Osteoblast (primary cell): ENCODE measurements at places on chromosomes 16 and 17. TPM values are rescaled to one million over a fixed set of nuclear protein-coding genes. Genes with fewer than 3 reads are reported as not detected.

DNA sequence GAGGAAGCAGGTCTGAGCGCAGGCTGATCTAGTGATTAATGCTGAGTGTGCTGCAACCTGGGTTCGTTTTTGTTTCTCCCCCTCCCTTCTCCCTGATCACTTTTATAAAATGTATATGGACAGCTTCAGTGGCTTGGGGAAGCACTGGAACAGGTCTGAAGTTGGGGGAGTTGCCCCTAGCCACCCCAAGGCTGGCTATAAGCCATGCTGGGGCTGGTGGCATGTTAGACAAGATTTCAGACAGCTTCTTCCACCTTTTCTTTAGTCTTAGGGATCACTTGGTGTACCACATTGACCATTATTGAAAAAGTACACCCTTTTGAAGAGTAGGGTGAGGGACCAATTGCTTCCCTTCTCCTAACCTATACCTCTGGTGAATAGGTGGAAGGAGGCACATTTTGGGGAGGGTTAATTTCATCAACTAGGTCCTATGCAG lies 3.8 kb upstream of the VAC14 start:
- peak overlapping the region; percentile 99 for H3K27ac ChIP-seq
- H3K4me1 ChIP-seq: peaks cover 50% of the 10 kb centered on the region
- DNase-seq: no peak
- H3K27me3 ChIP-seq: no peaks in the 10 kb centered on the region
- H3K36me3 ChIP-seq: no peaks in the 10 kb centered on the region
- peak overlapping the region; percentile 41 for H3K4me3 ChIP-seq

GRCh38 chr17:64679710-64680216 lies 17.7 kb upstream of the SMURF2 start:
- H3K36me3 ChIP-seq: no peaks in the 10 kb centered on the region
- peak overlapping the region; percentile 31 for H3K4me3 ChIP-seq
- peaks cover 51% of the 10 kb centered on the region for H3K4me1 ChIP-seq
- DNase-seq: peak; percentile 92

GRCh38 chr17:47427985-47428384 lies 102.9 kb upstream of the NPEPPS start:
- DNase-seq: no peak
- H3K4me1 ChIP-seq: no peaks in the 10 kb centered on the region
- no peak overlapping the region for H3K27ac ChIP-seq

The ADCY7 gene
- 49.5 and 51.0 TPM in 2 replicates for total RNA-seq

- peaks cover 17% of the 10 kb centered on the region for H3K4me1 ChIP-seq
- H3K27me3 ChIP-seq: no peaks in the 10 kb centered on the region
- H3K27ac ChIP-seq: no peak overlapping the region
- DNase-seq: no peak
- H3K4me3 ChIP-seq: no peak overlapping the region
Observed at GRCh38 chr17:55286681-55287589, 22.2 kb downstream of the HLF start.

DNA sequence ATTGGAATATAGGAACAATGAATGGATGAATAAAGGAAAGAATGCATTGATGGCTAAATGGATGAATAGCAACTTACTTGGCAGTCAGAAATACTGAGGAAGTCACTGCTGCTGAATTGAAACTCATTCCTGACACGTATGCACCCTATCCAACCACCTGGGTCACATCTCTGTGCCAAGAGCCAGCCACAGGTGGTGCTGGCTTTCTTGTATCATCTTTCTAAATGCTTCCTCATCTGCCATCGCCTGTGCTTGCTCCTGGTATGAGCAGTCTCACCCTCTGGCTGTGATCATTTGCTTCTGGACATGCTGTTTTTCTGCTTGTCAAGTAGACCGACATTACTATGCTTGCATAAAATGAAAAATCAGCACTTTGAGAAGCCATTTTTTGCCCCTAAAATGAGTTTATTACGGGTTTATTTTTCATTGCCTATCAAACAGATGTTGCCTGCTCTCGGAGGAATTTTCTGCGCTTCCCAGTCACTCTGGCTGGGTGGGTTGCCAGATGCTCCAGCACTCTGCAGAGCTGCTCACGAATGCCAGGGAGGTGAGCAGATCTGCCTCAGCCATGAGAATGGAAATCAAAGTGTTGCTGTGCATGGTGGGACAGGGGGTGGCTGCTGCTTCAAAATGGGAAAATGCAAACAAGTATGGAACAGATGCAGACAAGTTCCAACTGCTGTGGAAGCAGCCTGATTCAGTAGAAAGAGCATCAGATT lies 1349.6 kb upstream of the CDH8 start:
- no peaks in the 10 kb centered on the region for H3K27me3 ChIP-seq
- no peaks in the 10 kb centered on the region for H3K4me1 ChIP-seq
- no peak overlapping the region for H3K4me3 ChIP-seq

The CACNG1 gene
- total RNA-seq: not detected in 2 replicates

- DNase-seq: no peak
- no peaks in the 10 kb centered on the region for H3K4me1 ChIP-seq
- peaks cover 11% of the 10 kb centered on the region for H3K27me3 ChIP-seq
- H3K4me3 ChIP-seq: no peak overlapping the region
- H3K27ac ChIP-seq: no peak overlapping the region
Observed at GRCh38 chr16:75188832-75189477, 18.0 kb downstream of the CTRB2 start.

GRCh38 chr16:19809121-19809635 lies 75.5 kb downstream of the GPRC5B start:
- no peaks in the 10 kb centered on the region for H3K27me3 ChIP-seq
- H3K4me1 ChIP-seq: peaks cover 8% of the 10 kb centered on the region

The EFCAB5 gene
- 0.29 and 0.36 TPM in 2 replicates for total RNA-seq

The KRTAP4-4 gene
- total RNA-seq: not detected in 2 replicates

The FBXL20 gene
- total RNA-seq: 20.3 and 22.1 TPM in 2 replicates

GRCh38 chr16:50038756-50039529 lies 13.9 kb downstream of the CNEP1R1 start:
- no peak overlapping the region for H3K4me3 ChIP-seq
- peaks cover 11% of the 10 kb centered on the region for H3K36me3 ChIP-seq
- H3K4me1 ChIP-seq: no peaks in the 10 kb centered on the region
- DNase-seq: no peak
- no peaks in the 10 kb centered on the region for H3K27me3 ChIP-seq

GRCh38 chr16:88866151-88866920 lies at the start of gene PABPN1L:
PABPN1L (minus strand) TSS chr16:88866660; CDS start chr16:88866606, 54 bp downstream.
- no peaks in the 10 kb centered on the region for H3K36me3 ChIP-seq
- H3K27me3 ChIP-seq: peaks cover 19% of the 10 kb centered on the region
- H3K27ac ChIP-seq: no peak within 1 kb of the TSS
- H3K4me1 ChIP-seq: no peaks in the 10 kb centered on the region

DNA sequence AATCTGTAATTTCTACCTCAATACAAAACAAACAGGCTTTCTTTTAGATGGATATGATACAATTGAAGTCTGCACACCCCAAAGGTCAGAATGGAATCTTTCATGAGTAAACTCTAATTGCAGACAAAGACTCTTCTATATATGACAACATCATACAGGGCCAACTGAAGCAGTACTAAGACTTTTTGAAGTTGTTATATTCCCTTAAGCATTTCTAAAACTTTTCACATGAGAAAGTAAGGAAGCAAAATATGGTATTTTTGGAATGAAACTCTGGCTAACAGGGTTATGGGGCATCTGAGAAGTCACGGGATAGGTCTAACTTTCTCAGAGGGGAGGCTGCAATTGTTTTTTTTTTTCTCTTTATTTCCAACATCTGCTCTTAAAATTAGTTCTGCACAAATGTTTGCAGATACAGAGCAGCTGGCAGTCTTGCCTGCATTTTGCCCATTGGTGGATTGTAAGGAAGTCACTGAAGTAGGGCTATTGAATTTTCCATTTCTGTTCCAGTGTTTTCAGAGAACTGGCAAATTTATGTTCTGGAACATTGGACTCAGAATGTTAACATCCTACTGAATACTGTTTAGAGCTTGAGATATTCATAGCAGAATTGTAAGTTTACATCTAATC lies 59.1 kb downstream of the SSH2 start:
- no peaks in the 10 kb centered on the region for H3K36me3 ChIP-seq
- H3K27me3 ChIP-seq: no peaks in the 10 kb centered on the region
- H3K4me1 ChIP-seq: no peaks in the 10 kb centered on the region
- H3K27ac ChIP-seq: no peak overlapping the region
- H3K4me3 ChIP-seq: no peak overlapping the region

The HOXB3 gene
- total RNA-seq: 1.5 and 1.8 TPM in 2 replicates

GRCh38 chr17:64614266-64615027 lies 47.7 kb downstream of the SMURF2 start:
- H3K4me3 ChIP-seq: peak overlapping the region; percentile 6
- DNase-seq: no peak
- H3K36me3 ChIP-seq: no peaks in the 10 kb centered on the region

- peaks cover under 1% of the 10 kb centered on the region for H3K36me3 ChIP-seq
- peak overlapping the region; percentile 94 for H3K27ac ChIP-seq
- peak overlapping the region; percentile 89 for H3K4me3 ChIP-seq
- no peaks in the 10 kb centered on the region for H3K27me3 ChIP-seq
- H3K4me1 ChIP-seq: peaks cover 42% of the 10 kb centered on the region
Observed at GRCh38 chr16:27312580-27313421, 973 bp upstream of the IL4R start.

- H3K36me3 ChIP-seq: no peaks in the 10 kb centered on the region
- peaks cover 12% of the 10 kb centered on the region for H3K27me3 ChIP-seq
- no peak overlapping the region for H3K4me3 ChIP-seq
Observed at GRCh38 chr17:48470388-48471034, 40.5 kb upstream of the SKAP1 start.

- no peak overlapping the region for H3K27ac ChIP-seq
- no peaks in the 10 kb centered on the region for H3K4me1 ChIP-seq
- no peaks in the 10 kb centered on the region for H3K27me3 ChIP-seq
- DNase-seq: no peak
Observed at GRCh38 chr16:28151180-28151579, 60.6 kb downstream of the XPO6 start.

- H3K36me3 ChIP-seq: peaks cover 3% of the 10 kb centered on the region
- H3K27me3 ChIP-seq: no peaks in the 10 kb centered on the region
- peak overlapping the region; percentile 1 for H3K27ac ChIP-seq
- no peak overlapping the region for H3K4me3 ChIP-seq
- H3K4me1 ChIP-seq: peaks cover 8% of the 10 kb centered on the region
Observed at GRCh38 chr17:40224718-40225550, 5.8 kb downstream of the WIPF2 start.

The KCNJ18 gene
- not detected in 2 replicates for total RNA-seq

GRCh38 chr17:75980188-75981018 lies 1.4 kb downstream of the TEN1 start:
- DNase-seq: peak; percentile 17
- peaks cover 24% of the 10 kb centered on the region for H3K4me1 ChIP-seq
- peak overlapping the region; percentile 90 for H3K27ac ChIP-seq
- H3K36me3 ChIP-seq: no peaks in the 10 kb centered on the region

- peaks cover 4% of the 10 kb centered on the region for H3K4me1 ChIP-seq
- no peak for DNase-seq
- no peak overlapping the region for H3K4me3 ChIP-seq
- no peak overlapping the region for H3K27ac ChIP-seq
- peaks cover 6% of the 10 kb centered on the region for H3K36me3 ChIP-seq
- H3K27me3 ChIP-seq: no peaks in the 10 kb centered on the region
Observed at GRCh38 chr16:3439637-3440036, 3.7 kb downstream of the ZNF597 start.

DNA sequence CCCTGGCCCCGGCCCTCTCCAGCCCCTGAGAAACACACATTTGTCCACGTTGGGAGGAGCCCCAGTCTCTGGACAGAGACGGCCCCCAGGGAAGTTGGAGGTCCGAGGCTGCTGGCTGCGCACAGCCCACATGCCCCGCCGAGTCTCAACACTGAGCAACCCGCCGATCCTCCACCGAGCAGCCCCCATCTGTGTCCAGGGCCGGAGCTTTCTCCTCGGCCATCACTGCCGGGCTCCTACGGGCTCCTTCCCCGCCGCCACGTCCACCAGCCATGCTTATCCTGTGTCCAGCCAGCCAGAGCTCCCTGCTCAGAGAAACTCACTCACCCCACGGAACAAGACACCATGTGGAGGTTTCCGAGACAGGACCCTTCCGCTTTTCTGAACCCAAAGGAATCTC lies 103.3 kb downstream of the ENGASE start:
- H3K4me3 ChIP-seq: no peak overlapping the region
- H3K4me1 ChIP-seq: no peaks in the 10 kb centered on the region
- peaks cover 6% of the 10 kb centered on the region for H3K27me3 ChIP-seq
- no peak overlapping the region for H3K27ac ChIP-seq
- no peaks in the 10 kb centered on the region for H3K36me3 ChIP-seq
- DNase-seq: peak; percentile 77

DNA sequence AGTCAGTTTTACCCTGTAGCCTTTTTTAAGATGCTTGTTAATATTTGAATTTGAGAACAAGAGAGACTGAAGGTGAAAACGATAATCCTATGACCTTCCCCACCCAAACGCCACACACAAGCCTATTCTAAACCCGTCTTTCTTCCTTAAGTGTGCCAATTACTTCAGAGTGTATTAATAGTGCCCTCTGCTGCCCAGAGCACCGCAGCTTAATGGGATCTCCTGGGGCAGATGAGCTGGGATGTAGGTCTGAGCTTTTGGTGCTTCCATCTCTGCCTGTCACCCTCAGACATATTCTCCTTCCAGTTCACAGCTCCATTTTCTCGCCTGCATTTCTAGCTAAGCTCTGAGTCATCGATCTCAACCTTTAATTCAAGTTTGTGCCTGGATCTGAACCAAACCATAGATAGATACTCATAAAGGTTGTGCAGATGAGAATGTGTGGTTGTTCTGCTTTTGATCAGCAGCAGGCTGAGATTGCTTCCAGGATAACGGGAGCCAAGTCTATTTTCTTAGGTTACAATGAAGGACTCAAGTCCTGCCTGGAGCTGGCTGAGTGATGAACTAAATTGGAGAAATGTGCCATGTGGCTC lies 46.4 kb upstream of the CDH13 start:
- H3K27ac ChIP-seq: no peak overlapping the region
- H3K4me3 ChIP-seq: no peak overlapping the region
- peak; percentile 32 for DNase-seq
- H3K36me3 ChIP-seq: no peaks in the 10 kb centered on the region
- peaks cover 9% of the 10 kb centered on the region for H3K4me1 ChIP-seq

- H3K36me3 ChIP-seq: no peaks in the 10 kb centered on the region
- H3K27me3 ChIP-seq: no peaks in the 10 kb centered on the region
- H3K27ac ChIP-seq: peak overlapping the region; percentile 72
- DNase-seq: peak; percentile 96
- no peak overlapping the region for H3K4me3 ChIP-seq
- peaks cover 43% of the 10 kb centered on the region for H3K4me1 ChIP-seq
Observed at GRCh38 chr16:70428178-70428998, 10.5 kb downstream of the ST3GAL2 start.

- no peaks in the 10 kb centered on the region for H3K27me3 ChIP-seq
- H3K36me3 ChIP-seq: no peaks in the 10 kb centered on the region
- H3K4me3 ChIP-seq: no peak overlapping the region
- no peak overlapping the region for H3K27ac ChIP-seq
Observed at GRCh38 chr16:5025171-5025632, 8.5 kb downstream of the NAGPA start.

DNA sequence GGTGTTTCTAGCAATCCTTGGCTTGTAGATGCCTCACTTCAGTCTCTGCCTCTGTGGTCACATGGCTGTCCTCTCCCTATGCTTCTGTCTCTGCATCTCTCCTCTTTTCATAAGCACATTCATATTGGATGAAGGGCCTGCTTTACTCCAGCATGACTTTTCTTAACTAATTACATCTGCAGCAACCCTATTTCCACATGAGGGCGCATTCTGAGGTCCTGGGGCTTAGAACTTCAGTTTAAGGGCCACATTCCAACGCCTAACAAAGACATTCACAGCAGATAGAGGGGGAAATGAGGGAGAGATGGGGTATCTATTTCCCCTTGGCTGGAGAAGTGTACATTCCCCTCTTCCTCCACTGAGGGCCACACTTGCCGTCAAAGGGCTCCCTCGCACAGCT lies 489.1 kb upstream of the SALL1 start:
- no peaks in the 10 kb centered on the region for H3K27me3 ChIP-seq
- H3K4me3 ChIP-seq: no peak overlapping the region
- H3K36me3 ChIP-seq: no peaks in the 10 kb centered on the region
- DNase-seq: no peak
- no peaks in the 10 kb centered on the region for H3K4me1 ChIP-seq

The CCL8 gene
- total RNA-seq: 0.36 TPM in 1 of 2 replicates, not detected in the other

- no peaks in the 10 kb centered on the region for H3K36me3 ChIP-seq
- no peak overlapping the region for H3K4me3 ChIP-seq
- no peak overlapping the region for H3K27ac ChIP-seq
- no peak for DNase-seq
Observed at GRCh38 chr16:51445250-51445649, 294.2 kb upstream of the SALL1 start.
